ENCODE measurements at places on chromosomes 16 and 17.

GRCh38 chr17:70370816-70371215 is 201.5 kb downstream of the KCNJ2 start:
- peak; percentile 37 for DNase-seq

GRCh38 chr16:66258916-66259845 is 107.3 kb upstream of the CDH5 start:
- DNase-seq: no peak

DNA sequence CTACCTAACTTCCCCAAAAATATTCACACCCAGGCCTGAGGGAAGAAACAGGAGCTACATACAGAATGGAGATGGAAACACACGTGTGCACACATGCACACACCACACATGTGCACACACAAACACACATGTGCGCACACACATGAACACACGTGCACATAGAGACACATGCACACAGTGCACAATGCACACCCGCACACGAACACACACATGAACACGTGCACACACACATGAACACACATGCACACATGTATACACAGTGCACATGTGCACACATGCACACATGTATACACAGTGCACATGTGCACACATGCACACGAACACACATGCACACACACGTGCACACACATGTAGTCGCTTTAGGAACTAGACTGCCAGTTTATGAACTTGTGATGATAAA is 18.8 kb downstream of the CA5A start:
- DNase-seq: no peak

- no peak for DNase-seq
Observed at GRCh38 chr17:41553176-41553575, 18.7 kb downstream of the KRT9 start.

DNA sequence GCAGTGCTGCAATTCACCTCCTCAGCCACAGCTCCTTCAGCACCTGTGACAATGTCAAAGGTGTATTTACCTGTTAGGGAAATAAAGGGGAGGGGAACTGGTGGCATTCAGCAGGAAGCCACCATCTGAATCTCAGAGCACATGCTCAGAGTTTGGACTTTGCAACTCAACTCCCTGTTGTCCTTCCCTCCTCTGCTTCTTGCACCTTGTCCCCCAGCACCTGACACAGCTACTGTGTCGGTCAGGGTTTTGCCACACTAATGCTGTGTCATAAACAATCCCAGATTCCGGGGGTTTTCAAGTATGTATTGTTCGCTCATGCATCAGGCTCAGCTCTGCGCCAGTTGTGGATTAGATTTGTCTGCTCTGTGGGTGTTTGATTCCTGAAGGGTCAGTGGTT is 43.7 kb downstream of the HSBP1 start:
- no peak for DNase-seq

DNA sequence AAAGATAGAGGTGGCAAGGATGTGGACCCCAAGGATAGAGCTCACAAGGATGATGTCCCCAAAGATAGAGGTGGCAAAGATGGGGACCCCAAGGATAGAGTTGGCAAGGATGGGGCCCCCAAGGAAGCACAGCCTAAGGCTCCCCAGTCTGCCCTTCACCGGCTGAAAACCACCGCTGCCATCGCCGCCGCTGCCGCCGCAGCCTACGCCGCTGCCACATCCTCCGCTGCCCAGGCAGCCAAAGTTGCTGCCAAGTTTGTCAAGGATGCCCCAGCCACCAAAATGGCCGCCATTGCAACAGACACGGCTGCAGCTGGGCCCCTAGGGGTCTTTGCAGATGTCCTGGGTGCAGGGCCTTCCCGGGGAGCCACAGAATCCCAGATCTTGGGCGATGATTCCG is 19.9 kb downstream of the C16orf96 start:
- DNase-seq: no peak

- DNase-seq: no peak
Observed at GRCh38 chr16:65066651-65067050, 55.2 kb downstream of the CDH11 start.

Data from CD14-positive monocyte (primary cell).